CD4-positive, alpha-beta memory T cell (primary cell): ENCODE measurements at places on chromosomes 11 and 22.

- DNase-seq = no peak
These were observed 2.2 kb downstream of the SPI1 start for GRCh38 chr11:47376107-47376524.

DNA sequence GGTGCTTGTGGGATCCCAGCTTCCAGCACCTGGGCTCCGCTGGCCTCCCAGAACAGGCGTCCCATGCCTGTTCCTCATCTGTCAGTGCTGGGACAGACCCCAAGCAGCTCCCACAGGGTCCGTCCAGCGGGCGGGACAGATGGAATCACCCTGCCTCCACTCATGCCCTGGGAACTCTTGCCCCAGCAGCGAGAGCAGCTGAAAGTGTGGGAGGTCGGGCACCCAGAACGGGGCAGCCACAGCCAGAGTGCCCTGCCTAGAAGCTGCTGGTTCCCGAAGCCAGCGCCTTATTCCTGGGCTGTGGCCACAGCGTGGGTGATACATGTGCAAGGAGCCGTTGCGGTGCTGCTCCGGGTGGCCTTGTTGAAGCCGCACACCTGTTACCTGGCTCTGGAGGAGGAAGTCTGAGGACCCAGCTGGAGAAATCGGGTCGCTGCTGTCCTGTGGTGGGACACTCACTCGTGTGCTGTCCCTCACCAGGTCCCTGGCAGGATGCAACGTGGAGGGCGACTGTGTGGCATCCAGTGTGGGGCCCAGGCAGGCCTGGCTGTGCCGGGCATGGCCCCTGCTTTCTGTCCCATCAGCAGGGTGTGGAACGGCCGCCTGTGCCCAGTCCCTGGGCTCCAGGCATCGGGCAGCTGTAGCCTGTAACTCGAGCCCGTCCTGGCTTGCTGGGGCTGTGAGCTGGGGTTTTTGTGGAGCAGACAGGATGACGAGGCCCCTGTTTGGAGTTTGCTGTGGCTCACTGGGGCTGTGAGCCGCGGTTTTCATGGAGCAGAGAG lies 16.2 kb downstream of the GRAMD4 start:
- no peak for DNase-seq

DNA sequence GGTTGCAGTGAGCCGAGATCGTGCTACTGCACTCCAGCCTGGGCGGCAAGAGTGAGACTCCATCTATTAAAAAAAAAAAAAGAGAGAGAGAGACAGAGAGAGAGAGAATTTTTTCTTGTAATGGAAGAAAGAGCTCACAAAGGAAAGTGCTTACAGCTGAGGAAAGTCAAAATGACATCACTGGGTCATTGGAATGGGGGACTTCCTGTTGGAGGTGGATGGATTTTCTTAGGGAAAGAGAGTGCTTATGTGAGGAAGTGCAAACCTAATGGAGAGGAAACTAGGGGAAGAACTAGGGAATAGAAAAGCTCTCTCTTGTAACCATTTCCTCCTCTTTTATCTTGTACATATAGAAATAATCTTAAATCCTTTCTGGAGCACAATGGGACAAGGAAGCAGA lies 6.3 kb upstream of the PIWIL4 start:
- no peak for DNase-seq

DNA sequence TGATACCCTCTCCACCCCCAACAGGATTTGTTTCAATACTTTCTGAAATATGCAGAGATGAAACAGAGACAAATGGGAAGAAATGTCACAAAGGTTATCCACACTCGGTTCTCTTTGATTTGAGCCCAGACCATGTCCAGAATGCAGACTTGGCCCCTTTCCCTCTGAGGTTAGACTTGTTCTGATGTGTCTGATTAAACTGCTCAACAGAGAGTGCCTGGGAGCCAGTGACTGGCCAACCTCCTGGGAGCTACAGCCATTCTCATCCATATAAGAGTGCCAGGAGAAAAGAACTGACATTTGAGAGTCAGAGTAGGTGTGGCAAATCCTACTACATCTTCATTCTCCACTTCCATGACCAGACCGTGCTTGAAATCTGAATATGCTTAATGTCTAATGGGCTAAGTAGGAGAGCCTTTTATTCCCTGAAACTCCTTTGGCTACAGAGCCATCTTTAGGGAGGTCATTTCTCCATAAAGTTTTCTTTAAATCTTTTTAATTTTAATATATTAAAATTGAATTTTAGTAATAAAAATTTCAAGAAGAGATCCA lies 201.4 kb downstream of the BLID start:
- DNase-seq = no peak

GRCh38 chr22:43164636-43165035 lies 13.3 kb downstream of the TSPO start:
- DNase-seq = no peak

DNA sequence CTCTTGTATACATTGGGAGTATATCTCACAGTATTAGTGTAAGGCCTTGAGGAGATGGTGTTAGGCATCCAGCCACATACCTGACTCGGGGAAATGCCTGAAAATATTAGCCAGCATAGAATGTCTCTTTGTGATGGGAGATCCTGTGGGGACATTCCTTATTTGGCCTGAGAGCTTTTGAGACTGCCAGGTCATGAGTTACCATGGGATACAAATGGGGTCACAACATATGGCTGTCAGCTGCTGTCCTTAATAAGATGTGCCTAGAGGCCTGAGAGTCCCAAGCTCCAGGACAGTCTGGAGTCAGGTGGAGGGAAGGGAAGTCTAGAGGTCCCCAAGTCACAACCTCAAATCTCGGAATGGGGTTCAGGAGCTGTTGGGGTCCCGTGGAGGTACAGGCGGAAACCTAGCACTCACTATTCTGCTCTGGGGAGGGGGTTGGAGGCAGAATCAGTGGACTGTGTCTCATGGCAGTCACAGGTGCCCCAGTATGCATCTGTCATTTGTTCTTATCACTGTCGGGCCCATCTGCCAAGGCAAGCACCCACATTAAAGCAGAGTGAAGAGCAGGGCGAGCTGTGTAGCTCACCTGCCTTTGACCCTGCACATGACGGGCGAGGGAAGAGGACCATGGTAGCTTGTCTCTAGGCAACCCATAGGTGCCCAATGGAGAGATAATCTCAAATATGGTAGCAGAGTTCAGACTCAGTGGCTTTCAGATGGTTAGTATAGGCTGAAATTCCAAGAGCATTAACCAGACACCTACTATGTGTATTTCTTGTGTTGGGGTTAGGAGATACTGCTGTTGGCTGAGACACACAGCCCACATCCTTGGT lies 29.9 kb downstream of the KCNQ1OT1 start:
- no peak for DNase-seq

- no peak for DNase-seq
These were observed 149.6 kb upstream of the MTMR2 start for GRCh38 chr11:96073536-96073935.

DNA sequence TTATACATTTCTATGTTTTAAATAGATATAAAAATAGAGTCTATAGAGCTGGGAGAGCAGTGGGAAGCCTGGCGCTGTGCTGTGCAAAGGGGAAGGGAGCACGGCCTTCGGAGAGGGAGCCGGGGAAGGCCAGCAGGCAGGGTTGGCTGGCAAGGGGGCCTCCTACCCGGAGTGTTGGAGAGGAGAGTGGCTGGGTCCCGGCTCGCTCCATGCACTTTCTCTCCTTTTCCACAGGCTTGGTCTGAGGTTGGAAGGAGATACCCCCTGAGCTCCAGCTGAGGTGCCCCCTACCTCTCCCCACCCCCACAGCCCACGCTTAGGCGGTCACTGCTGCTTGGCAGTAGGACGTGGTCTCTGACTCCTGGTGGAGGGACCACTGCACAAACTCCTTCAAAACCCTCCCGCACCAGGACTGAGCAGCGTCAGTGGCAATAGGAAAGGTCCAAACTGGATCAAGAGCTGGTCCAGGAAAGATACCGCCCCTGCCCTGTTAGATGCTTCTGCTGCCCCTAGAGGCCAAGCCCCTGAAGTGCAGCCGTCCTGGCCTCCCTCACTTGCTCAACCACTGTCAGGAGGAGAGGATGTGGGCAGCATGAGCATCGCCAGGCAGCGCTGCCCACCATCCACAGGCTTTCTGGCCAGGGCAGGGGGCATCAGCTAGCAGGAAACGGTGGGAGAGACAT lies 52.9 kb downstream of the SYT13 start:
- DNase-seq = peak; percentile 33

DNA sequence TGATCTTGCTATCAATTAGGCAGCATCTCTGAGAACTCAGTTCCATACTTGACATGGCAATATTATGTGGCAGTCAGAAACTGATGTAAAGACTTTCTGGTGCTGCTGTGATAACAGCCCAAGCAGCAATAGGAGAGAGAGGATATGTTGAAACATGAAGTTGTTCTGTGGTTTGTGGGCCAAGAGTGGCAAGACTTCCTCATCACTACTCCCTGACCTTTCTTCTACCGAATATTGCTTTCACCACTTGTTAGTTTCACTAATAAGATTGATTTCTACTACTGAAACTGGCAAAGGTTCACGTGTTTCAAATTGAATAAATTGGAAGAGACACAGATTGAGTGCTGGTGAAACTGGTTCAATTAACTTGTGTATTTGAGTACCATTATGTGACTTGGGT lies 852.6 kb upstream of the RAG2 start:
- no peak for DNase-seq
